Purkinje cell (primary cell): ENCODE measurements at places on chromosomes 4 and X. TPM values are rescaled to one million over a fixed set of nuclear protein-coding genes. Genes with fewer than 3 reads are reported as not detected.

AMBN gene
- not detected in 2 replicates for polyA plus RNA-seq

DCTD gene
- 6.6 and 8.7 TPM in 2 replicates for polyA plus RNA-seq

ARHGAP6 gene
- polyA plus RNA-seq: 0.50 and 0.62 TPM in 2 replicates

SLITRK4 gene
- polyA plus RNA-seq: 0.36 and 12.7 TPM in 2 replicates

THAP9 gene
- 4.8 and 6.4 TPM in 2 replicates for polyA plus RNA-seq

CPZ gene
- polyA plus RNA-seq: not detected in 2 replicates
